Foreskin keratinocyte (primary cell): ENCODE measurements at places on chromosomes 4 and X.

DNA sequence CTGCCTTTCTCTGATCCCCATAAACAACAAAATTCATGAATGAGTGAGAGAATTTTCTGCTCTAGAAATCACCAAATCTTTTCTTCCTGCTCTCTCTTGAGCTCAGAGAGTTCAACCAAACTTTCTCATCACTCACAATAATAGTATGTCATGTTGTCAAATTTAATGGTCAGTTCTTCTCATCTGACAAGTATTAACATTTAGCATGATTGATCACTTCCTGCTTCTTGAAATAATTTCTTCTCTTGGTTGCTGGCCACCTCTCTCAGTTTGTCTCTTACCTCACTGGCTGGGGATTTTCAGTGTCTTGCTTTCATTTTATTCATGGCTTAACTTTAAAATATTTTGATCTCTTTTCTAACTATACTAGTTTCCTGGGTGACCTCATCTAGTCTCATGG is 25.5 kb upstream of the FGF5 start:
- DNase-seq = no peak

- no peak for DNase-seq
Measured at GRCh38 chrX:40310016-40310415, 212.3 kb upstream of the BCOR start.

- DNase-seq = peak; percentile 8
Measured at GRCh38 chr4:26281881-26282280, 38.9 kb upstream of the RBPJ start.

DNA sequence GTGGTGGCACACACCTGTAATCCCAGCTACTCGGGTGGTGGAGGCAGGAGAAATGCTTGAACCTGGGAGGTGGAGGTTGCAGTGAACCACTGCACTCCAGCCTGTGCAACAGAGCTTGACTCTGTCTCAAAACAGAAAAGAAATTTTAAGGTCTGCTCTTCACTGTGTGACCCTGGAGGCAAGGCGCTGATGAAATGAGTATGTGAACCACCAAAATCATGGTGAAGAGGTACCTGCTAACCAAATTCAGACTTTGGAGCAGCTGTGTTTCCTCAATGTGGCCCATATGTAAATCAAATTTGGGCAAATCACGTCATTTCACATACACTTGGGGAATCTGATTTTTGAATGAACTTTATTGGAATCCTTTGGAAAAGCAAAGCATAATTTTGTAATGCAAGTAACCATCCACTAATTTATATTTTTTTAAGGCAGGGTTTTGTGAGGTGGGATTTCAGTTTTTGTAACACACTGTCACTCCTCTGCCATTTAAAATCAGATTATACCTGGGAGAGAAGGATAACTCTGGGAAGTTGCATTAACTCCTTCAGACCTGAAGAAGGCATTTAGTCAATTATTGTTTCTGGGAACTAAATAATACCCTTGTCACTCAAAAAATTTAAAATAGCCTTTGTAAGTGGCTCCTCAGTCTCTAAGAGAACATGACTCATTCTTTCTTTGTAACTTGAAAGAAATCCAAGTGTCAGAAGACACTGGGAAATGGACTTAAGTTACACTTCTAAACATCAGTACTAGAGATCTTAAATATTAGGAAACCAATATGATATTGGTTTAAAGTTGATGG is 24.0 kb downstream of the DOCK11 start:
- no peak for DNase-seq

- DNase-seq = no peak
Measured at GRCh38 chrX:41877167-41877566, 46.2 kb downstream of the CASK start.

DNA sequence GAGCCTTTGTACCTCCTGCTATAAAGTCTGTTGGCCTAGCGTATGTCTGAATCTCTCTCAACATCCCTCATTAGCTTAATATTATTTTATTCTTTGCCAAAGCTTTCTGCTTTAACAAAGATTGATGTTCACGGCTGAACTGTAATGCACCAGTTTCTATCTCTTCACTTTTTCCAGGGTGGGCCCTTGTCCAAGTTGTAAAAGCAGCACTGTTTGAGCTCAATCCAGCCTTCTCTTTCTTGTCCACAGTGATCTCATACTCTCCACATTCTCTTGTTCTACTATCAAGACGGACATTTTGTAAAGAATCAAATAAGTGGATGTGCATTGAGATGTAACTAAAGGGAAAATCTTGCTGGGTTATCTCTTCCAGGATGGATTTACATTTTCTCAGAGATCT is 34.4 kb upstream of the RTL3 start:
- no peak for DNase-seq
